IPS DF 6.9 (cell line): ENCODE measurements at places on chromosomes 7 and 10.

DNA sequence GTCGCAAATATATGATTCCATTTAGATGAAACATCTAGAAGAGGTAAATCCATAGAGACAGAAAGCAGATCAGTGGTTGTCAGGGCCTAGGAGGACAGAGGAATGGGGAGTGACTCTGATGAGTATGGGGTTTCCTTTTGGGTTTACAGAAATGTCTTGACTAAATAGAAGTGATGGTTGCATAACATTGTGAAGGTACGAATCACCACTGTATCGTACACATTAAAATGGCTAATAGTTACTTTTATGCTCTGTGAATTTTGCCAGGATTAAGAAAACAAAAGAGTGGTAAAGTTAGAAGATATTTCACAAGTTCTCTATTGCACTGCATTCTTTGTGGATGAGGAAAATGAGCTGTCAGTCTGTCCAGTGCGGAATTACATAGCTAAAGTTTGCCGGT, 407.4 kb downstream of the KCNMA1 start:
- DNase-seq, result no peak

GRCh38 chr7:3569643-3570042, 268.6 kb downstream of the SDK1 start:
- DNase-seq, result no peak

DNA sequence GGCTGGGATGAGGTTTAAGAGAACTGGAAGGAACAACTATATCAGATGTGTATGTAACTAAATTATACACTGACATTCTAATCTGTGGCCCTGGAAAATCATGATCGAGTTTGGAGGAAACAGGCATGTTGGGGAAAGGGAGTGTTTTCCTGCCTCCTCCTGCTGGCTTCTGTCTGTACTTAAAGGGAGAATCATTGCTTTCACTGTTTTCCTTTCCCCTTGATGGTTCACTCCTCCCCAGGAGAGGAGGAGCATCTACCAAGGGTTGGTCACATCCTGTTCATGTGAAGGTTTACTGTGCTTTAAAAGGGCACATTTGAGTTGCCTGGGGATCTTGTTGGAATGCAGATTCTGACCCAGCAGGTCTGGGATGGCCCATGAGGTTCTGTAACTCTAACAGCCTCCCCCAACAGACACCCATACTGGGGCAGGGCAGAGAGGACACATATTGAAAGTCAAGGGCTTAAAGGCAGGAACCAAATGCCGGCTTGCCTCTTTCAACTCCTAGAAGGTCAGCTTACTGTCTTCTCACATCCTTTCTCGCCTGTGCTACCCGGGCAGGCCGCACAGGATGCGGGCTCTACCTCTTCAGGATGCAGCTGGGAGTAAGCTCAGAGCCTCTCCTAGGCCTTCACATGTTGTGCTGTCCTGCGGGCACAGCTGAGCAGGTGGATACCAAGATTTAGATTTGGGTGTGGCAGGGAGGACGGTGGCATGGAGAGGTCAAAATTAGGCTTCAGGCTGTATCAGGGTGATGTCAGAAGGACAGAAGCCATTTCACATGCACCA, 694.8 kb downstream of the KCNMA1 start:
- no peak for DNase-seq

GRCh38 chr10:69512901-69513300, 60.3 kb downstream of the NEUROG3 start:
- DNase-seq, result no peak

DNA sequence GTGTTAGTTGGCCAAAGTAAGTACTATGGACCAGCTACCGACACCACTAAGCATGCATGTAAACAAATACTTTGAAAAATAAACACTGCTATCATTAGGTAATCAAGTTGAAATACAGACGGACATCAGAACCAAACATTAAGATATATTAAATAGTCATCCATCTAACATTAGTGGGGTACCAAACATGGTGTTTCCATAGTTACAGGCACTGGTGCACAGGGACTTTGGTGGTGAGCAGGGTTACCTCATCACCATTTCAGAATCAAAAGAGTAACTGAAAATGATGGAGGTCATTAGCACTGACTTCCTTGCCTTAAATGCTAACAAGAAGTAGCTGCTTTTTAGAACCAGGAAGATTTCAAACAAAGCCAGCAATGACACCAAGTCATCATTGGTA, 23.9 kb downstream of the EBLN1 start:
- no peak for DNase-seq

DNA sequence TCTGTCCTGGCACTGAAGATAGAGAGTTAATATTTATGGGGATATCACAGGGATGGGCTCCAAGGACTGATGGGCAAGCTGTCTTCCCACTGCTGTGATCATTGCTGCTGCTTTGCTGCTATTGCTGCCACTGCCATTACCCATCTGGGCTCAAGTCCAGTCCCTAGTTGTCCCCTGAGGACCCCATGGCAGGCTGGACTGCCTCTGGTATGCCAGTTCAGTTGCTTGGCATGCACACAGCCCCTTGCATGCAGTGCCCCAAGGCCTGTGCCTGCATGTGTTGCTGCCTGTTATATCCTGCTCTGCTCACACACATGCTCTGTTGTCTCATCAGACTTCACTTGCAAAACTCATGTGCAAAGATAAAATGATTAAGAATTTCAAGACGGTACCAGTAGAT, 109.5 kb downstream of the ADRA2A start:
- DNase-seq, result no peak

DNA sequence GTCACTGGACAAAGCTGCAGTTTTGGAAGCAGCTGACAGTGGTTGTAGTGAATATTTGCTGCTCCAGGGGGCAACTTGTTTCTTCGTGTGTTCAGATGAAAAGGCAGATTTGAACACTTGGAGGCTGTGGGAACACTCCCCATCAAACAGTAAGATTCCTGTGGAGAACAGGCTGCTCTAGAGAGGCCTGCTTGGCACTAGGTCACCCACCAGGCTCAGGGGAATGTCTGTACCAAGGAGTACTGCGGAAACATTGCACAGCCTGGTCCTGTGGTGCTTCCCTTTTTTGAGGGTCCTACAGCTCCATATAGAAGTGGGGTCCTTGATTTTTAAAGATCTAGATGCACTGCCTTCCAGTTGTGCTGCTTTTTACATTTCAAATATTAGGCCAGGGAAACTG, 97.5 kb downstream of the CXCL12 start:
- no peak for DNase-seq

- no peak for DNase-seq
These were observed 6.6 kb downstream of the LAT2 start for GRCh38 chr7:74216361-74216761.

DNA sequence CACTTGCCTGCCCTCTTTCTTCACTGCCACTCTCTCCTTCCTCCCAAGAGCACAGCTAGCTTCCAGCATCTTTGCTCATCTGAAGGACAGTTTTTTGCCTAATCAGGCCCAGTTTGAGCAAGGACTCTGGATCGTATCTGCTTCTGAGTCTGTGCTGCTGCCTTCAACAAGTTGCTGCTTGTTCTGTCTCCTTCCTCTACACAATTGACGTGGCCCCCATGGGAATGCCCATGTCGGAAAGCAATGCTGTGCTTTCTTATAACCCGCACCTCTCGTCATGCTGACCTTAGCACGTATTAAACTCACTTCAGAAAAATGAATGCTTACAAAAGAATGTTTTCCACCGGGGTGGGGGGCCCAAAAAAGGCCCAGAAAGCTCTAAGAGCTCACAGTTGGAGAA, 324.7 kb upstream of the C7orf33 start:
- no peak for DNase-seq

- no peak for DNase-seq
These were observed 80.8 kb upstream of the PRSS1 start for GRCh38 chr7:142668495-142668894.

- no peak for DNase-seq
These were observed 76.1 kb upstream of the CPXM2 start for GRCh38 chr10:123967626-123968243.

DNA sequence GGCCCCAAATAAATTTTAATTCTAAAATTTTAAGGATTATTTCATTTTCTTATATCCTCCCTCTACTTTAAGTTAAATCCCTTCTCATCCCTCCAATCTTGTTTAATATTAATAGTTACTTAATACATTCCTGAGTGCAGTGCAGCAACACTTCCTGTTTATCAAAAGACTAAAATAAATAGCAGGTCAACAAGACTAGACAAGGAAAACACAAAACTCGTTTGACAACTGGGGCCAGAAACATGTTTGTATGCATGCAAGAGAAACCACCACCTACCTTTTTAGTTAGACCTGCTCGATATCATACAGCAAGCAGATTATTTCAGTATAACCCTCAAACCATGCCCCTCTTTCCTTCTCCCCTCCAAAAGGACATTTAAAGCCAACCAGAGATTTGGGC, 95.8 kb downstream of the PARD3 start:
- no peak for DNase-seq

GRCh38 chr7:111089822-111090426, 1.0 kb upstream of the LRRN3 start:
- peak; percentile 16 for DNase-seq

DNA sequence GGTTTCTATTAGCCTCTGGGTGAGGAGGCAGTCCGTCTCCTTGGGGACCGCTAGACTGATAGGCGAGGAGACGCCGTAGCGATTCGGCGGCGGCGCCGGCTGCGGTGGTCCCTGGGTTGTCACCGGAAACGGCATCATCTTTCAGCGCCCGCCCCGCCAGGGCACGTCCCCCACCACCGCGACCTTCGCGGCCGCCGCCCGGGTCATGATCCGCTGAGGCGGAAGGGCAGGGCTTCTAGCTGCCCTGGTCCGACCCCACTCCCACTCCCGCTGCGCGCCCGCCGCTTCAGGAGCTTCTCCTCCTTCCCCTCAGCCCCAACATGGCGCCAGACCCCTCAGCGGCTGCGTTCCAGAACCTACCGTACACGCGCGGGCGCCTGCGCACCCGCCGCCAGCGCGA, at the start of gene PAPOLB:
Gene PAPOLB, minus strand, starts transcription at position 358 of the 400 bp plus-strand sequence. Its CDS starts 220 bp downstream, at position 138.
- DNase-seq, result no peak

DNA sequence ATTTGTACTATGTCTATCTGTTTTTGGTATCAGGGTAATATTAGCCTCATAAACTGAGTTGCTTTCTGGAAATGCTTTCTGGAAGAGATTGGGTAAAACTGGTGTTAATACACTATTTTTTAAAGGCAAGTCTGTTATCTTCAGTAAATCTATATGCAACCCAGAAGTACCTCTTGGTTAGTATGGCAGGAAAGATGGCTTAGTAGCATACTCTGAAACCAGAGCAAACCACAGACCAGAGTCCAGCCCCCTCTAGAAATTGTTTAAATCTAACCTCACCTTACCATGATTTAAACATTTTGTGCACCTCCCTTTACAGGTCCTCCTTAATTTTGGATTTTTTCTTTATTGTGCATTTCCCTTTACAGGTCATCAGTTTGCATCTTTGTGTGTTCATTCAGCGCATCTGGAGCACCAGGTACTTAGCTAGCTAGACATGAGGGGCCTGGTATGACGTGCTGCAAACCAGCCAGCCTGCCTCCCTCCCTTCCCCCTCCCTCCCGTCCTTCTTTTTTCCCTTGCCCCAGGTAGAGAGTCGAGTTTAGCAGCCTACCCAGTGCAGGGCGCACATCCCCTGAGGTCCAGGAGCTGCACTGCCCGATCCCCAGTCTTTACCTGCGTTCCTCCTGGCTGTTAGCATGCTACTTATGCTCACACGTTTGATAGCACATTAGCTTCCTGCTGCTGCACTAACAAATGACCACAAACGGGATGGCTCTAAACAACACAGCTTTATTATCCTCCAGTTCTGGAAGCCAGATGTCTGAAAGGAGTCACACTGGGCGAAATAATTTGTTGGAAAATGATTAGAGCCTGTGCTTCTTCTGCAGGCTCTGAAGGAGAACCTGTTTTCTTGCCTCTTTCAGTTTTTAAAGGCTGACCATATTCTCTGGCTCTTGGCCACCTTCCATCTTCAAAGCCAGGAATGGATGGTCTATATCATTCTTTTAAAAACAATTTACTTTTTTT, 299.9 kb upstream of the HABP2 start:
- DNase-seq, result no peak

GRCh38 chr7:27198871-27199801, 755 bp downstream of the HOXA13 start:
- DNase-seq, result no peak

- no peak for DNase-seq
These were observed 23.5 kb upstream of the C1QL3 start for GRCh38 chr10:16545116-16545736.

DNA sequence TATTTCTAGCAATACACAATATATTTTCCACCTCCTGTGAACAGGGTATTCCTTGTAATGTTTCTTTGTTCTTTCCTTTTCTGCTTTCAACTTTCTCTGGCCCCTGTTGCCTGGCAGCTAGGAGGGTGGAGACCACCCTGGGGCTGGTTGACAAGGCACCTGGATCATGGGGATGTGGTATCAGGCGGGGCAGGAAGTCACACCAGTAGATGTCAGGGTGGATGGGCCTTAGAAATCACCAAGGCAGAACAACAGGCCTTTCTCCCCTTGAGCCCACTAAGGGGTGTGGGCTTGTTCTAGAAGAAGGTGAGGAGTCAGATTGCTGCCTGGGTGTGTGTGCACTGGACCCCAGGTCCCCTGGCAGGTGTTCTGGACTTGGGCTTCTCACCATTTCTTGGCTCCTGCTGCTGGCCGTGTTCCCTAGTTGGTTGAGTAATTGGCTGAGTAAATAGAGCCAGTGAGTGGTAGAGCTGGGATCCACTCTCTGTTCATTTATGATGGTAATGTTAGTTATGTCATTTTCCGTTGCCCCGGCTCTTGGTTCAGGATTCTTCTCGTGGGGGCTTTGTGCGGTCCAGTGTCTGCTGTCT, 24.9 kb downstream of the ZNF783 start:
- DNase-seq, result no peak

GRCh38 chr7:49703881-49704280, 69.6 kb upstream of the VWC2 start:
- no peak for DNase-seq

GRCh38 chr10:128007971-128008370, 101.1 kb downstream of the PTPRE start:
- no peak for DNase-seq

- DNase-seq, result no peak
These were observed 29.5 kb downstream of the MDH2 start for GRCh38 chr7:76077435-76077834.

DNA sequence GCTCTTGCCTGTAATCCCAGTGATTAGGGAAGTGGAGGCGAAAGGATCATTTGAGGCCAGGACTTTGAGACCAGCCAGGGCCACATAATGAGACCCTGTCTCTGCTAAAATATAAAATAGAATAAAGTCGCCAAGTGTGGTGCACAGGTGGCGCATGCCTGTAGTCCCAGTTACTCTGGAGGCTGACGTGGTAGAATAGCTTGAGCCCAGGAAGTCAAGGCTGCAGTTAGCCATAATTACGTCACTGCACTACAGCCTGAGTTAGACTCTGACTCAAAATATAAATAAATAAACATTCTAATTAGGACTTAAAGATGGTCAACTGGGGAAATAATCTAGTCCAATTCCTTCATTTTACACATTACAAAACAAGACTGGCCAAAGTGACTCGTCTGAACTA, 768 bp downstream of the CHCHD2 start:
- no peak for DNase-seq

GRCh38 chr10:82041018-82041417, 166.0 kb downstream of the NRG3 start:
- peak; percentile 9 for DNase-seq

GRCh38 chr10:92923416-92923815, 75.1 kb downstream of the EXOC6 start:
- no peak for DNase-seq

GRCh38 chr7:83502636-83503035, 146.3 kb downstream of the SEMA3E start:
- no peak for DNase-seq
